ENCODE measurements at places on chromosomes 11 and 22. TPM values are rescaled to one million over a fixed set of nuclear protein-coding genes. Genes with fewer than 3 reads are reported as not detected.
A peak's percentile ranks its signal among the peaks of the same experiment; 100 is the strongest.

- no peak for DNase-seq
Measured at GRCh38 chr22:49295851-49296560, 531.7 kb downstream of the BRD1 start.

GRCh38 chr11:33719587-33719986 lies 16.6 kb downstream of the CD59 start:
- DNase-seq: no peak

DNA sequence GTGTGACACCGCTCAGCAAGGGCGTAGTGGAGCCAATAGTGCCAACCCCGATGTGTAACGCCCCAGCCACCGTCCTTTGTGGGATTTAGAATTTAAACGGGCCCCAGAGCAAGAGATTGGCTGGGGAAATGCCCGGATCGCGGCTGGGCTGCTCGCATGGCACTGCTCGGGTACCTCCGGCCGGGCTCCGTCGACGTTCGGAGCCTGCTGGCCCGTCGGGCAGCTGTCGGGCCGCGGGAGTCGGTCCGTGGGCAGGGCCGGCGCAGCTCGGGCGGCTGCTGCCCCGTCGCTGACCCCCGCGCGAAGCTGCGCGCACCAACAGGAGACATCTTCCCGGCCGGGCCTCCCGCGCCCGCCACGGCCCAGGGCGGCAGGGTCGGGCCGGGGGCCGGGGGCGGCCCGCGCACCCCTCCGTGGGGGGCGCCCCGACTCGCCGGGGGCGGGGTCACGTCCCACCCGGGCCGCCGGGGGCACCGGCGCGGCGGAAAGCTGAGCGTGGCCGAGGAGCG lies 1.3 kb upstream of the KDM2A start:
- DNase-seq: peak; percentile 12

DNA sequence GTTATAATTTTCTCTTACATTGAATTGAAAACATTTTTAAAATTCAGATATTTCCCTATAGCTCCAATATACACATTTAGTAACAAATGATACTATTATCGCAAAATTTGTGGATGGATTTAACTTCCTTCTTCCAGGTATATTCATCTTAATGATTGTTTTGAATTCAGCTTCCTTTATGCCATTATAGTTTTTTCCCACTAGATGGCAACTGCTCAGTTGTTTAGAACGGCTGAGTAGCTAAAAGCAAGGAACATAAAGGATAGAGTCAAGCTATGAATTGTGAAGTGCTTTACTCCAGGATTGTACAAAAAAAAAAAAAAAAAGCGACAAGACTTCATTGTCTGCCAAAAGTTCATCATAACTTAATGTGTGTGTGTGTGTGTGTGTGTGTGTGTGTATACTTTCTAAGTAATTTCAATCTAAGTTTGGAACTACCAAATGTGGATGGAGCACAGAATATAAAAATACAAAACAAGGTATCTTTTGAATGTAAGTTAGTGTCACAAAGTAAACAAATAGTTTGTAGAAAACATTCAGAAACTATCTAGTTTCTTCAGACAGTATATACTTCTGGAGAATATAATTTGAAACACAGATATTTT lies 846.4 kb downstream of the DLG2 start:
- DNase-seq: no peak

DNA sequence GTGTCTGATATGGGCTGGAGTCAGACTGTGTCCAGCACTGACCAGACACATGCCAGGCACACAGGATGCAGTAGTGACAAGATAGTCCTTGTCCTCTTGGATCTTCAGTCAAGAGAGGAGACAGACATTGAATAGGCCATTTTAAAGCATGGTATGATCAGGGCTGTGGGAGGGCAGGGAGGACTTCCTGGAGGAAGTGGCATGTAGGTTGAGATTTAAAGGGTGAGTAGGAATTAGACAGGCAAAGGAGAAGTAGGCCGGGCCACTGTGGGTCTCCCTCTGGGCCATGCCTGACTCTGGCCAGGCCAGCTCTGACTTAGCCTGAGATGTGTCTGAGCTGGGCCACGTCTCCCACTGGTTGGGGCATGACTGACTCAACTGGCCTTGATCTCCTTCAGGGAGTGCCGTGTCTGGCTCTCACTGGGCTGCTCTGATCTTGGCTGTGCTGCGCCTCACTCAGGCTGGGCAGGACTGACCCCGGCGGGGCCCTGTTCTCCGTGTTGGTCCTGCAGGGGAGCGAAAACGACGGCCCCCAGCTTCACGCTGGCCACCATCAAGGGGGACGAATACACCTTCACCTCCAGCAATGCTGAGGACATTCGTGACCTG lies 71.2 kb downstream of the MYO7A start:
- DNase-seq: no peak

DNA sequence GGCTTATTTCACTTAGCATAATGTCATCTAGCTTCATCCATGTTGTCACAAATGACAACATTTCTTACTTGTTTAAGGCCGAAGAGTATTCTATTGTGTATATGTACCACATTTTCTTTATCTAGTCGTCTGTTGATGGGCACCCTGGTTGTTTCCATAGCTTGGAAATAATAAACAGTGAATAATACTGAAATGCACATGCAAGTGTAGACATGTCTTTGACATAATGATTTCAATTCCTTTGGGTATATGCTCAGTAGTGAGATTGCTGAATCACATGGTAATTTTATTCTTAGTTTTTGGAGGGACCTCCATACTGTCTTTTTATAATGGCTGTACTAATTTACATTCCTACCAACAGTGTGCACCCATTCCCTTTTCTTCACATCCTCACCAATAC lies 508.0 kb downstream of the NELL1 start:
- no peak for DNase-seq

GRCh38 chr22:46581538-46582244 lies 38.5 kb upstream of the GRAMD4 start:
- no peak for DNase-seq

- no peak for DNase-seq
Measured at GRCh38 chr22:19852177-19852781, 2.4 kb downstream of the GNB1L start.

The MPEG1 gene
- not detected for total RNA-seq

The TOMM22 gene
- total RNA-seq: 107 TPM

The KLHDC7B gene
- 0.05 TPM for total RNA-seq

The RRM1 gene
- 218 TPM for total RNA-seq

The ACTN3 gene
- 0.16 TPM for total RNA-seq

Measured in neural crest cell (in vitro differentiated cells).